Activated CD8-positive, alpha-beta memory T cell treated with anti-CD3 and anti-CD28 coated beads, Interleukin-2, amount 50 U/mL, for 48 hours (primary cell): ENCODE measurements at places on chromosomes 13 and 19.

GRCh38 chr13:44218501-44219240 lies 155.0 kb upstream of the SERP2 start:
- DNase-seq = no peak

DNA sequence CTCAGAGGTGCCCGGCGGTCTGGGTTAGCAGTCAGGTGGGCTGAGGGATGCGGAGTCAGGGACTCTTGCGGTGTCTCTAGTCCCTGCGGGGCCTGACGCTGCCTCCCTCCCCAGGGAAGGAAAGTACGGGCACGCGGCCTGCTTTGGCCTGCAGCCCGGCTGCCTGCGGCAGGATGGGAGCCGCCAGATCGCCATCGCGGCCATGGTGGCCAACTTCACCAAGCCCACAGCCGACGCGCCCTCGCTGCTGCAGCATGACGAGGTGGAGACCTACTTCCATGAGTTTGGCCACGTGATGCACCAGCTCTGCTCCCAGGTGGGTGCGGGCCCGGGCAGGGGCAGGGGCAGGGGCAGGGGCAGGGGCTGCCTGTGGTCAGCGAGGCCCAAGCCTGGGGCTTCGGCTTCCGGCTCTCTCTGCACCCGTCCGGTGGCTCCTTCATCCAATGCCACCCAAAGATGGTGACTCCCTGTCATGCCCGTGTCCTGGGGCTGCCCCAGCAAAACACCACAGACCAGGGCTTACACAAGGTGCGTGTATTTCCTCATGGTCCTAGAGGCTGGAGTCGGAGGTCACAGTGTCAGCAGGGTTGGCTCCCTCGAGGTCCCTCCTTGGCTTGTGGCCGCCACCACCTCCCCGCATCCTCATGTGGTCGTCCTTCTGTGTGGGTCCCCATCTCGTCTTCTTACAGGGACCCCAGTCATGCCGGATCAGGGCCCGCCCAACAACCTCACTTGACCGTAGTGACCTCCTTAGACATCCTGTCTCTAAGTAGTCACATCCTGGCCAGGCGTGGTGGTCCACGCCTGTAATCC lies 11.3 kb upstream of the ZNF554 start:
- DNase-seq = no peak

- DNase-seq = no peak
These were observed 172.3 kb downstream of the OXGR1 start for GRCh38 chr13:96821971-96822370.

- DNase-seq = no peak
These were observed 12.5 kb upstream of the TBC1D4 start for GRCh38 chr13:75494491-75494890.
